ENCODE measurements at places on chromosomes 7 and 10.
A peak's percentile ranks its signal among the peaks of the same experiment; 100 is the strongest.

DNA sequence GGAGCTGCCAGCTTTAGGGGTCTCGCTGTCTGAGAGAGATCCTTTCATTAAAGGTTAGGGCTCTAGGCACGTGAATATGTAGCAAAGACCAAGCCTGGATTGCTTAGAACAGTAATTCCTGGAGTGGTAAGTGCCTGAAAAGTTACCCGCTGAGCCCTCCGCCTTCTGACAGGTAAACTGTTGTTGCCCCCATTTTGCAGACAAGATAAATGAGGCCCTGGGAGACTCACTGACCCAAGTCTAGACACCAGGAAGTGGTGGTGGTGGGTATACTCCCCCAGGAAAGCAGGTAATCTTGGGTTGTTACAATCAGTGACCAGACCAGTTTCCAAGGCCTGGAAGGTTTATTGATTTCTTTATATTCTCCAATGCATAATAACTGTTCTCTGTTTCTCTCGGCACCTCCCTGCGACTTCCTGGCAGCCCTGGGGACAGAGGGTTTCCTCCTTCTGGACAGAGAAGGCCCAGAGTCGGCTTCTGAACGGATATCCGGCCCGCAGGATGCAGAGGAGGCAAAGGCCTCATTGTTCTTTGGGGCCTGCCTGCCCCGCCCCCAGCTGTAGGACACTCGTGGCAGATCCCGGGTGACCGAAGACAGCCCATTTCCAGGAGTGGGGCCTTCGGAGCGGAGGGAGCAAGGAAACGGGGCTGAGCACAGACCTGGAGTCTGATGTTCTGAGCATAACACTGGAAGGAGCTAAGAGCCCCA is 1.3 kb upstream of the GRK5 start:
- DNase-seq: no peak

- DNase-seq: no peak
Observed at GRCh38 chr10:63346015-63346441, 119.7 kb downstream of the JMJD1C start.

DNA sequence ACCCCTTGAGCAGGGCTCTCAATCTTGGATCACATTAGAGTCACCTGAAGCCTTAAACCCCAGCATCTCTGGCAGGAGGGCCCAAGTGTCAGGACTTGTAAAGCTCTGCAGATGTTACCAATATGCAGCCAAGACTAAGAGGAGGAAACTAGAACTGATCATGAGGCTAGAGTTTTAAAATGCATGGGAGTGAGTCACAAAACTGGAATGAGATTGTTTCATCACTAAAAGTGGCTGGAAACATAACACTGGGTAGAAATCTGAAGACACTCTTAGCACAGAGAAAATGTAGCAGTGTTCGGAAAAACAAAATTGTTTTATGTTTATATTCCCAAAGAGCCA is 63.3 kb upstream of the GHITM start:
- no peak for DNase-seq

GRCh38 chr7:69739931-69740431 is 141.7 kb downstream of the AUTS2 start:
- no peak for DNase-seq

GRCh38 chr7:108517951-108518350 is 8.0 kb downstream of the PNPLA8 start:
- no peak for DNase-seq

GRCh38 chr7:21754963-21755362 is 190.7 kb downstream of the CDCA7L start:
- no peak for DNase-seq

DNA sequence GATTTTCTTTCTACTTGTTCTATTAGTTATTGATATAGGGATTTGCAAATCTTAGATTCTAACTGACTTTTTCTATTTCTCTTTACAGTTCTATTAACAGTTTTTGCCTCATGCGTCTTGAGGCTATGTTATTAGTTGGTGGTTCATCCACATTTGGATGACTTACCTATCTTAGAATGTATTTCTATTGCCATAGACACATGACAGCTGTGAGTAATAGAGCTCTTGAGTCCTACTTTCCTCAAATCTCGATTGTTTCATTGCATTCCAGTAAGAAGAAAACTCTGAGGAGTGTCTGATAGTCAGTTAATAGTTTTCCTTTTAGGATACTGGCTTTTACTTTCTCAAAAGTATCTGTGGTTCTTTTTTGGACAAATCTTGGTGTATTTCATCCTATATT is 241.4 kb upstream of the ZNF32 start:
- no peak for DNase-seq

DNA sequence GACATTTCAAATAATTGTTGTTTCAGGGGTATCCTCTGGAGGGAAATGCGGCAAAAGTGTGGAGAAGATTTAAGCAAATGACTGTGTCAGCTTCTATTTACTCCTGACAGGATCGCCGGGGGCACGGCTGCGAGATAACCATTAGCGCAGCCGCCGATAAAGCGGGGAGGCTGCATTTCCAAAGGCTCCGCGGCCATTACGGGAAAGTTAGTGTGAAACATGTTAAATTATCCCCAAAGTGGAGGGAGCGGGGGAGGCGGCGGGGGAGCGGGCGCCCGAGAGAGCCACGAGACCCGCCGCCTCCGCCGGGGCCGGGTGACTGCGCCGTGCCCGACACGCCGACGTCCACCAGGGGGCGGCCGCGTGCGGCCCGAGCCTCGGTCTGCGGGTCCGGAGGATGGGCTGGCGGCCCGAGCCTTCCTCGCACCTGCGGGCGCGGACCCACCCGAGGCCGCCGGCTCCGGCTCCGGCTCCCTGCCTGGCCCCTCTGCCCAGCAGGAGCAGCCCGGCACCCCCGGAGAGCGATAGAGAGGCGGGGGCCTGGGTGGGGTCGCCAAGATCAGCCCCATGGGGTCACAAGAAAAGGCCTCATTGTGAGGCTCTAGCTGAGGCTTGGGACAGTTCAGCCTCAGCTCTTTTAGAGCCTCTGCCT is 74.4 kb upstream of the PAX2 start:
- peak; percentile 40 for DNase-seq

- DNase-seq: no peak
Observed at GRCh38 chr10:13038391-13038790, 36.9 kb upstream of the CCDC3 start.

DNA sequence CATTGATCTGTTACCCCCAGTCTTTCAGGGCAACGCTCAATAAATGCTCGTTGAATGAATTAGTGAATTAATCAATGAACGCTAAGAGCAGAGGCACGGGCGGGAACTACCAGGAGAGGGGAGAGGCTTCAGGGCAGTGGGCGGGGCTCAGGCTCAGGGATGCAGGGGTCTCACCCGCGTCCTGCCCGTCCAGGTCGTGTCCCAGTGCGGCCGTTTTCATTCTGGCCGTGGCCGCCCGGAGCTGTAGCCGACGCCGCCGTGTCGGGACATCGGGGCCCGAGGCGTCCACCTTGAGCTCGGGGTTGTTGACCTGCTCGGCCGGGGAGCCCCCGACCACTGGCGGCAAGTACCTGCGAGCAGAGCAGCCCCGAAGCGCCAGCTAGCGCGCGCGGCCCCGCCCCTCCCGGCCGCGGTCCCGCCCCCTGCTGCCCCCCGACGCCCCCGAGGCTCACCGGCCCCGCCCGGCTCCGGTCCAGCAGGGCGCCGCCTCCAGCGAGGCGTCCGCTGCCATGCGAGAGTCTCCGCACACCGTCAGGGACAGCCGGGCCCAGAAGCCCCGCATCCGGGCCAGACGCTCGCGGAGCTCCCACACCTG is 2.8 kb upstream of the GAL3ST4 start:
- peak; percentile 30 for DNase-seq

GRCh38 chr10:66041771-66042170 is 884.1 kb upstream of the LRRTM3 start:
- DNase-seq: no peak

DNA sequence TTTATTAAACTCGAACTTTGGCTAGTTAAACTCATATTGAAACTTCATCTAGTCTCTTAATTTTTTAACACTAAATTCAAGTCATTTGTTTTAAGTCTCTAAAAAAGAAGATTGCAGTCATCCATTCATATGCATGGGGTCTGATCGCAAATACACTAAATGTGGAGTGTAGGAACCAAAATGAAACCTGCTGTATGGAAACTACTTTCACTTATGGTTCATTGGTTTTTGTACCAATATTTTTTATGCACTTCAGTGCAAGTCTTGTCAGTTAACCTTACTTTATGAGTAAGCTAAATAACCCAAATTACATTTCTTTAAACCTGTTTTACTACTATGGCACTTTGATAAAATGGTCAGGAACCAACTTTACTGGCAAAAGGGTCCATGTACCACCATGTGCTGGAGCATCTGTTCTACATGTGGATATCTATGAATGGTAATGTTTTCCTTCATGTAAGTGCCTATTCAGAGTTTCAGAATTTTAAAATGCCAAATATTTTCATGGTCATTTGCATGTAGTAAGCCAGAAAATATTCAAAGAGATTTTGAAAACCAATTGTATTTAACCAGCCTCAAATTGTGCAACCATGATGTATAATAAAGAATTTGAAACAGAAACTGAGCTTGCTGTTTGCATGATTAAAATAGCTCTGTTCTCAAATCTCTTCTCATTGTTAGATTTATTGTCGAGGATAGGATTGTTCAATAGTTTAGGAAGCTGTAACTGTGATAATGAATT is 7.6 kb upstream of the SUPV3L1 start:
- DNase-seq: no peak

GRCh38 chr10:12720217-12720981 is 281.1 kb downstream of the CCDC3 start:
- no peak for DNase-seq

DNA sequence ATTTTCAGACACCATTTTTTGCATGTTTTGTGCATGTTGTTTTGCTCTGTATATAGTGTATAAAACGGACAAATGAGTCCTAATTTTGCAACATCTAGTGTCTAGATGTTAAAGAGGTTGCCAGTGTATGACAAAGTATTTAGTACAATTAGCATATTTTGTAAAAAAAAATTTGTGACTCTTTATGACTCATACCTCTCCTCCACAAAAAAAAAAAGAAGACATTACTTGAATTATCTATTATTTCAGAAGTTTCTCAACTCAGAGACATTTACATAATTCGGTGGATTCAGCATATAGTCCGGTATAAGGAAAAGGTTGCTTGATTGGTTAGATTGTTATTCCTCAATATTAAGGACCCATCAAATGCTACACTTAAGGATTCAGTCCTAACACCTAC is 26.0 kb downstream of the NUP42 start:
- DNase-seq: no peak

DNA sequence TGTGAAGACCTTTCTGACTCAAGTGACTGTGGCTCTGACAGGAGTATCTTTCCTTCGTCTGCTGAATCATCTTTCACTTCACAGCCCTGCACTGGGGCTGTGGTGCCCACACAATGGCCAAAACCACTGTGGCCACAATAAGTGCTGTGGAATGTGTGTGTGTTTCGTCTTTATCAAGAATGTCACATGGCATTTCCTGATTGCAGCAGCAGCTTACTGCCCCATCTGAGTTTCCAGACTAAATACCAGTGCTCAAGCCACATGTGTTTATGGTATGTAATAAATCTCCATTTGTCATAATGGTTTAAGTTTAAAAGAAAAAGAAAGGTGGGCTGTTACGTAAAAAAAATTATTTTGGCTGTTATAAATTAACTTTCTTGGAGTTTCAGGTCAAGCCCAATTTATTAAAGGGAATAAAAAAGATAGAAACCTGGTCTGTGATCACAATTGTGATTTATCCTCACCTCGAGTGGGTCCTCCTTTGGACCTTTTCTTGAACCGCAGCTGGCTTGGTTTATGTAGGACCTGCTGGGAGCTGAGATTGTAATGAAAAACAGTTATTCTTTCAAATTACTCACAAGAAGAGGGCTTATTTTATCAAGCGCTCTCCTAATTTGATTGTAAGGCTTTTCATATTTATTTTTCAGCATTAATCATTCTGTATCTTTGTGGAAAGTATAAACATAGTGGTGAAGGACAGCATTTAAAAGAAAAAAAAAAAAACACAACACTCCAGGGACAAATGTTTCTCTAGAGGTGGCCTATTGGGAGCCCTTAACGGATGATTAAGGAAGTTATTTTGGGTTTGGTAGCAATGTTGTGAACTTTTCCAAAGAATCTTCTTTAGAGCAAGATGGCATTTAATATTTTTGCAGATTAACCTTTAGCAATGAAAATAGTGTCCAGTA is 116.2 kb downstream of the LRMDA start:
- DNase-seq: no peak

- no peak for DNase-seq
Observed at GRCh38 chr7:149836434-149836833, 1.7 kb upstream of the ZNF862 start.

GRCh38 chr10:29057822-29058331 is 231.0 kb upstream of the LYZL1 start:
- no peak for DNase-seq

- peak; percentile 11 for DNase-seq
Observed at GRCh38 chr7:134513169-134513752, 14.1 kb upstream of the AKR1B10 start.

GRCh38 chr10:132752378-132752777 is 33.6 kb downstream of the NKX6-2 start:
- DNase-seq: no peak

DNA sequence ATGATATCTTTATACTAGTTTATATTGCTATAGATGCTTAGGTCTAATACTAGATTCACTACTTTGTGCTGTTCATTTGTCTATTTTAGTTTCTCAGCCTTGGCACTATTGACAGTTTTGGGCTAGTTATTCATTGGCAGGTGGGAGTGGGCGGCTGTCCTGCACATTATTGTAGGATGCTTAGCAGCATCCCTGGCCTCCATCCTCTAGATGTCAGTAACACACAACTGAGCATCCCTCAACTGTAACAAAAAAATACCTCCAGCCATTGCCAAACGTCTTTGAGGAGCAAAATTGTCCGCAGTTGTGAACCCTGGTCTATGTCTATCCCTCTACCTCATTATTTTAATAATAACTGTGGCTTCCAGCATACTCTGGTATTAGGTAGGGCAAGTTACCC is 34.4 kb upstream of the PNLIP start:
- DNase-seq: no peak

DNA sequence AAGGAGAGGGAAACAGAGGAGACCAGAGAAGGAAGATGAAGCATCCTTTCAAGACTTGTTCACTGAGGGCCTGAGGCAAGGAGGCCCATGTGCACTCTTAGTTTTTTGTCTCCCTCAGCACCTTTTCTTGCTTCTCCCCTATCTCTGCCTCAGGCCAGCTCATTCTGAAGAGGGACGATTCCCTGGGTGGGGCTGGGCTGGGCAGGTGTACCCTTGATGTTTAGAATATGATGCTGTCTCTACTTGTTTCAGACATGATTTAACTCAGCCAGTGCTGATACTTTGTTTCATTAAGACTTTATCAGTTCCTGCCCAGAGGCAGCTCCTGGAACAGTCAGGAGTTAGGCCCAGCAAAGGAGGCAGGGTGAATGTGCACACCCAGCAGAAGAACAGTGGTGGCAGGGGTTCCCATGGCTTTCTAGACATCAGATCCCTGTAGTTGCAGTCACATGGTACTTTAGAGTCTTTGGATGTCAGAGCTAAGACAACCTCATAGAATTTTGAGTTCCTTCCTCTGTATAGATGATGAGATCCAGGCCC is 3.4 kb downstream of the PRXL2A start:
- no peak for DNase-seq

GRCh38 chr10:27041196-27041595 is 59.1 kb downstream of the ANKRD26 start:
- no peak for DNase-seq

DNA sequence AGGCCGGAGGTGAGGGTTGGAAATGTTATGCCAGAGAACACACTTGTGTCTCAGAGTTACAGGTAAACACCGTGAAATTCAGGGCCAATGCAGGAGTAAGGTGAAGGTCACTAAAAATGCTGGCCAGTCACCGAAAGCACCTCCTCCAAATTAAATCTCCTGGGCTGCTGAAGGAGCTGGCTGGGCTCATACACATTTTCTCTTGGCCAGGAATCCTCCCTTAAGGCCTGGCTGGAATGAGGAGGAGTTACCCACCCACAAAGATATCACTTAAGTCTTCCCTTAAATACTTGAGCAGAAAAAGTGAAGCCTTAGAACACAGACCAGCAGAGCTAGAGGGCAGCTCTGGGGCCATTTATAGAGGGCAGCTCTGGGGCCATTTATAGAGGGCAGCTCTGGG is 46.3 kb downstream of the HTRA1 start:
- no peak for DNase-seq
